ENCODE measurements at places on chromosomes 11 and 22.

GRCh38 chr11:60515144-60515855, at the start of gene MS4A13:
Gene MS4A13, plus strand, starts transcription at chr11:60515392. Its CDS starts 2,692 bp downstream, at chr11:60518084.
- no peak for DNase-seq

GRCh38 chr11:82365351-82365750, 368.3 kb downstream of the FAM181B start:
- no peak for DNase-seq

GRCh38 chr11:12013781-12014180, 5.4 kb upstream of the DKK3 start:
- no peak for DNase-seq

DNA sequence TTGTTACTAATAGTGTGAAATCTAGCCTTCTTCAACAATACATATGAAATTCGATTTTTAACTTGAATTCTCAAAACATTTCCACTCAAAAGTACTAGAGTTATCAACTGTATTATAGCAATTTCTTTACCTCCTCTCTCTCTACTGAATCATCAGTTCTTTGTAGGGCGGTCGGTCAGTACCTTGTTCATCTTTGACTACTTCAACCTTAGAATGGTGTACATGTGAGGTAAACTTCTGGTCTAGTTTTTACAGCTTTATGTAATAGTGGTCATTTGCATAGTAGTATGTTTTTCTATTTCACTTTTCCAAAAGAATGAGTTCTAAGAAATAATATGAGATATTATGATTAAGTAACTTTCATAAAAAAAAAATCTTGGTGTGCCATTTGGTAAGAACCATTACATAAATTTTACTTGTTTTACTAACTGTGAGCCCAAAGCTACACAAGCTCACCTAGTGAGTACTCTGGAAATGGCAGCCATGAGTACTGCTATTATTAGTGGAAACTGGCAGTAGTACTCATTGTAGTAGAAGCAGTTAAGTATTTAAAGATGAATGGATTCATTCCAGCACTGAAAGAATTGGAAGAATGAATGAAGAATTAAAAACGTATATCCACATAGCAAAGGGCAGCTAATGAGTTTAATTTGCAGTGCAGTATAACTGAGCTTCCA, 30.1 kb downstream of the SESN3 start:
- DNase-seq: no peak

- peak; percentile 19 for DNase-seq
Measured at GRCh38 chr11:36376888-36377758, 81.0 kb downstream of the PRR5L start.

- no peak for DNase-seq
Measured at GRCh38 chr11:93082900-93083299, 113.4 kb downstream of the MTNR1B start.

- DNase-seq: peak; percentile 46
Measured at GRCh38 chr11:57318178-57318577, 6.6 kb downstream of the TNKS1BP1 start.

GRCh38 chr11:2837096-2837601, 48.4 kb downstream of the CDKN1C start:
- DNase-seq: no peak

- no peak for DNase-seq
Measured at GRCh38 chr22:26516503-26516902, 4.2 kb upstream of the TFIP11 start.

DNA sequence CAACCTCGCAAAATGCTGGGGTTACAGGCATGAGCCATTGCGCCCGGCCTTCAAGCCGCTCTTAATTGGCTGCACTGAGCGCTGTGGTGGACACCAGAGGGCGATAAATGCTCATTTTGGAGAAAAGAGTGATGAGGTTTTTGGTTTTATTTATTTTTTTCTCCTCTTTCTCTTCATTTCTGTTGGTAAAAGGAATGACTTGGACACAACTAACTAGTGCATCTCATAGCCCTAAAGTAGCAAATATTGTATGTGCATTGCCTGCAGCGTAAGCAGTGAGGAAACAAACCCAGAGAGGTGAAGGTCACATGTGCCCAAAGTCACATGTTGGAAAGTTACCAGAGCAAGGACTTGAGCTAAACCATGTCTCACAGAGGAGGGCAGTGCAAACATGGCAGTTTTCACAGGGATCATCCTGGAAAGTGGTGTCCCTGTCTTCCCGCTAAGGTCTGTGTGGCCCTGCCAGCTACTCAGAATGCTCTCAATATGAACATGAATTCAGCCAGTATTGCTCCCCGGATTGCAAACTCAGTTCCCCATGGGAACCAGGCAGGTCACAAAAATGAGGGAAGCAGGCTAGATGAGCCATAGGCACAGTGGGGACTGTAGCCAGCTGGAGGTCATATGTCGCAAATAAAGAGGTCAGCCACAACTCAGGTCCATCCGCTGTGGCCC, 8.6 kb upstream of the CD82 start:
- DNase-seq: peak; percentile 66

DNA sequence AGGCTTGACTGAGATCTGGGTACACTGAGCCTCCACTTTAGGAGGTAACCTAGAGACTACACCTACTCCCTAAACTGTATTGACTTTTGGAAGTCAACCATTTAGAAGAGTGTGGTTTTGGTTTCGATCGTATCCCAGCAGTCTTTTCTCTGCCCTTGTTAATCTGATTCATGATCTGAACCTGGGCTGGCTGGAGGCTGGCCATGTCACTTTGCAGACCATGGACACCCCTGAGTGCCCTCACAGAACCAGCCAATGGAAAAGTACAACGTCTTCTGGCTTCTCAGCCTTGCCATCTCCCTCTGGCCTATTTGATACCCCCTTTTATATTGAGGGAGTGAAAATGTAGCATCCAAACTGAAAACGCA, 10.8 kb downstream of the EHF start:
- DNase-seq: no peak

DNA sequence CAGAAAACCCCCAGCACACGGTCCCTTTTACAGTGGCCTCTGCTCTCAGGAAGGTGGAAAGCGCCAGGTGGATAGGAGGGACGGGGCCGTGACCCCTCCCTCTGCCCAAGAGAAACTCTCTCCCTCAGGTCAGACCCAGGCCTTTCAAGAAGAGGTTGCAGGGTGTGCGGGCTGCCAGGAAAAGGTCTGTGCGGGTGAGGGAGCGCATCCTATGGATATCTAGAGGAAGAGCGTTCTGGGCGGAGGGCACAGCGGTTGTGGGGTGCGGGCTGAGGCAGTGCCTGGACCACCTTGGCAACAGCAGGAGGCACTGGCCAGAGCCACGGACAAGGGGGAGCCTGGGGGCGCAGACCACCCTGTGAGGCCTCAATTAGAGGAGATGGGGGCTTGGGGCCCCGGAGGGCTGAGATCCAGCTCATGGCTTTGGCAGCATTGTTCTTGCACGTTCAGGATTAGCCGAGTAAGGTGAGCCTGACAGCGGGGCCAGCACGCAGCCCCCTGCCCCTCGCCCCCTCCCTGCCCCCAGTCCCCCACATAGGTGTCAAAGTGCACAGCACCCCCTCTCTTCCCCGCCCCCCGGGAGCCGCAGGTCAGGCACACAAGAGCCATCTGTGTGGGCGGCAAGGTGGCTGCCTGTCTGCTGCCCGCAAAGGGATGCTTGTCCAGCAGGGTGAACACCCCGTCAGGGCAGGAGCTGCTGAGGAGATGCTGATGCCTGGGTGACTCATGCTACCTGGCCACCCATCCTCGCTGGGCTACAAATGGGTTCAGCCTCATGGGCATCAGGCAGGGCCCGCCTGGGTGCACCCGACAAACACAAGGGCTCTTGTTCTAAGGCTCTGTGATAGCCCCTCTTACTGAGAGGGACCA, 92.8 kb upstream of the KCNQ1OT1 start:
- DNase-seq: no peak

- DNase-seq: no peak
Measured at GRCh38 chr11:73833067-73833466, 43.6 kb downstream of the COA4 start.

- peak; percentile 94 for DNase-seq
Measured at GRCh38 chr22:46071451-46072109, 78.7 kb upstream of the PPARA start.

DNA sequence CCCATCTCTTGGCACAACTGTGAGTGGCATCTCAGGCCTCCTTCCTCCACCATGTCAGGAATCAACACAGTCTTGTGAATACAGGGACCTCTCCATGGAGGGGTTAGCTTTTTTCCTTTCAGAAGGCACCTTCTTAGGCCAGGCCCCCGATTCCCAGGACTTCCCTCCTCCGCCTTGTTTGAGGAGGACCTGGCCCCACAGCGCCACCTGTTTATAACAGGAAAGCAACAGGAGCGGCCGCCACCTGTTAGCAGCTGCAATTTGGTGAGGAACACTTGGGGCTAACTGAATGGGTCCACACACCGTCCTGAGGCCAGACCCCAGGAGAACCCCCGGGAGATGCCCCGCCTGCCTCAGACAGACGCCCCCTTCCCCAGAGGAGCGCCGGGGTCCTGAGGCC, 3.8 kb upstream of the PKP3 start:
- no peak for DNase-seq

GRCh38 chr11:73130181-73130580, 11.9 kb downstream of the FCHSD2 start:
- DNase-seq: no peak

DNA sequence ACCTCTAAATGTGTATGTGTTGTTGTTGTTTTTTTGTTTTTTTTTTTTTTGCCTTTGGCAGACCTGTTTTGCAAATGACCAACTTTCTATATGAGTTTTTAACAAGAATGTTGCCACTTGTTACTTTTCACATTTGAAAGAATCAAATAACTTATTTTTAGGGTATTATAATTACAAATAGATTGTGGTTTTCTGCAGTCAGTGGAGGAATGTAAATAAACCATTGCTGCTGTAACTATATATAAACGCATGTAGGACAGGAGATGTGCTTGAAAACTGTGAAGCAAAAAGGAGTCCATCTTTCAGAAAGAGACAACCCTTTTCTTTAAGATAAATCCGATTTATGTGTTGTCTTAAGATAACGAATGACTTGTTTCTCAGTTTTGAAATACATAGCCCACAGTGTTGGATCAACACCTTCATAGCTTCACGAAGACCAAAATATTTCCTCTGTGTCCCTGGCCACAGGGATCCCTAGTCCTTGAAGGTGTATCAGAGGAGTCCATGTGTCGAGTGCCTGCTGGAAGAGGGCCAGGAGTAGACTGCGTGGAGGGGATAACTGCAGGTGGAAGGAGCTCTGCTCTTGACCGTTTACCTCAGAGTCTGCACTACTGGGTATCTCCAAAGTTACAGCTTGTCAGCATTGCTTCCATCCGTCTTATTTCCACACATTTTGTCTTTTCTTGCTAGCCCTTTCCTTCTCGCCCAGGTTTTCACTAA, 24.7 kb downstream of the TNRC6B start:
- DNase-seq: no peak

GRCh38 chr22:37998543-37998942, 14.2 kb upstream of the SOX10 start:
- no peak for DNase-seq

GRCh38 chr11:2836315-2837095, 49.1 kb downstream of the CDKN1C start:
- DNase-seq: no peak
